ENCODE measurements at places on chromosomes 3 and 15.

- DNase-seq = no peak
Observed at GRCh38 chr3:12005951-12006625, 1.9 kb downstream of the SYN2 start.

DNA sequence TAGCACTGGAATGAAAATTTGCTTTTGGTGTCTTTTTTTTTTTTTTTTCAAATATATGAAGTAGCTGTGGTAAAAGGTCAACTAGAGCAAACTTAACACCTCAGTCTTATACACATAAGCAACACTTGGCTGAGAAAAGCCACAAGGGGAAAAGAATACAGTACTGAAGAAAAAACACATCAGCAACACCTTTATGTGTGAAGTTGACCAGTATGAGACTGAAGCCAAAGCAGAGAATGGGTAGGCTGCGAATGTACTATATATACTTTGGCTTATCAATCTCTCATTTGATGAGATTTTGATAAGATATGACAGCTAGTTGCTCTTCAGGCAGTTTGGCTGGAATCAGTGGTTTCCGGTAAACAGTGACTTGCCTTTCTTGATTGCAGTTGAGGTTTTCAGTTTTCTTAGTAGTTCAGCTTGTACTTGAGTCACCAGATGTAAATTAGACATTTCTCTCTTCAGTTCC lies 22.0 kb upstream of the ZCWPW2 start:
- DNase-seq = no peak

- DNase-seq = no peak
Observed at GRCh38 chr15:80509800-80510199, 105.6 kb downstream of the ARNT2 start.

DNA sequence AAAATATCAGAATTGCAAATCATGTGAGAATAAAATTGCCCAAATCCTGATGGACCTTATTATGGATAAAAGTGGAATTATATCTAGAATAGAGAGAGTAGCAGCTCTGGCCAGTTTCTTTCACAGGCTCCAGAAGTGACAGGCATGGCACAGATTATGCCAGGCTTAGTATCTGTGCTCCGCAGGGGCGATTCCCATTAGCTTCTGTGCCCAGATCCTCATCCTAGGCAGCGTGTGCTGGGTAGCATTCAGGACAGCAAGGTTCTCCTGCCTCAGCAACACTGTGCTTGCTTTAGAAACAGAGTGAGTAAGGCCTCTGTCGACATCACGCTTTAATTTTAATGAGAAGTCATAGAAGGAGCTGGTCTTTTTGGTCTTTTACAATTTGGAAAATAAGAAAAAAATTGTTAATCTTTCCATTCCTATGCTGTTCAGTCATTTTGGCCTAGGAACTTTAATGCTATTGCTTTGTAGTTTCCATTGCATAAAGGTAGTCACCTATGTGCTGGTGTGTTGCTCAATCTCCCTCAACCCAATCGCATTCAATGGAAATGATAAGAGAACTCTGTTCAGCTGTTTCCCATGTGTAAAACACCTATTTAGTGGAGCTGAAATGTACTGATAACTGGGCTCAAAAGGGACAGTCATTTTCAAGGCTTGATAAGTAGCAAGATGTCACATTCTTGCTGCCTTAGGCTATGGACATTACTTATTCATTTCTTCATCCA lies 770.1 kb downstream of the AGBL1 start:
- DNase-seq = no peak

- DNase-seq = no peak
Observed at GRCh38 chr3:94990952-94991705, 928.3 kb downstream of the NSUN3 start.

- DNase-seq = no peak
Observed at GRCh38 chr3:79018671-79019136, 749.1 kb downstream of the ROBO1 start.

GRCh38 chr3:158103081-158103886 lies 2.9 kb downstream of the SHOX2 start:
- DNase-seq = no peak

- no peak for DNase-seq
Observed at GRCh38 chr3:35439663-35440062, 199.7 kb upstream of the ARPP21 start.

GRCh38 chr15:87213626-87214025 lies 1042.9 kb downstream of the NTRK3 start:
- DNase-seq = no peak

- no peak for DNase-seq
Observed at GRCh38 chr3:71721651-71722157, 3.5 kb downstream of the EIF4E3 start.

- DNase-seq = no peak
Observed at GRCh38 chr3:12396471-12396870, 87.8 kb upstream of the TSEN2 start.

DNA sequence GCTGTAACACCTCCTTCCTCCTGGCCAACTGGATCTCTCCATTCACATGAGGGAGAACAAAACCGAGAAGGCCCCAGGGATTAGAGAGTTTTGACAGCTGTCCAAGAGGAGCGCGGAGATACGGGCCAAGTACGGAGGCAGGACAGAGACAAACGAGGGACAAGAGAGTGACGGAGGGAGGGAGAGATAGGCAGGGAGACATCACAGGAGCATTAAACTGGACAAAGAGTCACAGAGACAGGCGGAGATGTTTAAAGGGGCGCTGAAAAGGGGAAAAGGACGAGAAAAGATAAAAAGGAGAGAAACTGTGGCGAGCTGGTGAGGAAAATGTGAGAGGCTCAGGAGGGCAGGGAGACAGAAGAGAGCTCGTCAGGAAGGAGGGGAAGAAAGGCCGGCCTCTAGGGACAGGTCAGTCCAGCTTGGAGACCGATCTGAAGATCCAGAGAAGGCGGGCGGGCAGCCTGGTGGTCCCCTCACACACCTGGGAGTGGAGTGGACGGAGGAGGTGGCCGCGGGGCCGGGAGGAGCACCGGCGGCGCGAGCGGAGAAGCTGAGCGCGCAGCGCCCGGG lies 40.5 kb upstream of the ROPN1 start:
- DNase-seq = no peak

- no peak for DNase-seq
Observed at GRCh38 chr3:14622368-14622767, 29.2 kb upstream of the CCDC174 start.

DNA sequence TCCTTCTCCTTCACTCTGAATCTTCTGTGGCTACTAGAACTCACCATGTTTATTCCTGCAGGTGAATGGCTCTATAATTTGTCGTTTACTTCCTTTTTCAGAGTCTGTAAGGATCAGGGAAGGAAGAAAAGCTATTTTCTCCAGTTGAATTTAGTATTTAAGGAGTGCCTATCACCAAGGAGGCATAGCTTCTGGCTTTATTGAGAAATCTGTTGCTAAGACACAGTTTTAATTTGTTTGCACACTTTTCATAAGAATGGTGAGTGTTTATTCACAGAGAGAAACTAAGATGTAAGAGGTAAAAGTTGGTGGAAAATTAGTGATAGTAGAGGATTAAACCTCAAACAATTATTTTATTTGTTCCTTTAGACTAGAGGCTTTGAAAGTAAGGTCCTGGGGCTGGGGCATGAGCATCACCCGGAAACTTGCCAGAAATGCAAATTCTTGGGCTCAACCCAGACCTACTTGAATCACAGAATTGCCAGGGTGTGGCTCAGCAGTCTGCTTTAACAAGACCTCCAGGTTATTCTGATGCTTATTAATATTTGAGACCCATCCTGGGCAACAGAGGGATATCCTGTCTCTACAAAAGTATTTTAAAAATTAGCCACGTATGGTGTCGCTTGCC lies 461.3 kb downstream of the AGBL1 start:
- DNase-seq = no peak

DNA sequence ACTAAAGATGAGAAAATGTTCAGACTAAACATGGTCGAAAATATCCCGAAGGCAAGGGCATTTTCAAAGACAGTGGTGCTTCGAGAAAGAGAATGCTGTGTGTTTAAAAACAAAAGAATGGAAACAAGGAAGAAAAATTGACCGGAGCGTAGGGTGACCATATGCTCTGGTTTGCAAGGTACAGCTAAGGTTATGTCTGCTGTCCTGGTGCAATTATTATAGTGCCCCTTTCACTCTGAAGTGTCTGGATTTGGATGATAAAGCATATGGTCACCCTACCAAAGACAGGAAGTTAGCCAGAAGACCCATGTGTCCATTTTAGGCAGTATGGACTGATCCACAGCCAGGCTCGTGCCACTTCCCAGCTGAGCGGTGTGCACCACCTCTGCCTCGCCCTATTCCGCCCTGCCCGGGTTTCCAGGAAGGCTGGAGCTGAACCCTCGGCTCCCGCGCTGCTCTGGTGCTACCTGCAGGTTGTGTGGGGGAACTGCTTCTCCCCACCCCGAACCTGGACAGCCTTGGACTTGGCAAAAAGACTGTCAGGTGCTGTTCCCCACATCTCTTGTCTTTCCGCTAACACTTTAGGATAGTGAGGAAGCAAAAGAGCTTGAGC lies 25.2 kb downstream of the GOLGA6D start:
- no peak for DNase-seq

DNA sequence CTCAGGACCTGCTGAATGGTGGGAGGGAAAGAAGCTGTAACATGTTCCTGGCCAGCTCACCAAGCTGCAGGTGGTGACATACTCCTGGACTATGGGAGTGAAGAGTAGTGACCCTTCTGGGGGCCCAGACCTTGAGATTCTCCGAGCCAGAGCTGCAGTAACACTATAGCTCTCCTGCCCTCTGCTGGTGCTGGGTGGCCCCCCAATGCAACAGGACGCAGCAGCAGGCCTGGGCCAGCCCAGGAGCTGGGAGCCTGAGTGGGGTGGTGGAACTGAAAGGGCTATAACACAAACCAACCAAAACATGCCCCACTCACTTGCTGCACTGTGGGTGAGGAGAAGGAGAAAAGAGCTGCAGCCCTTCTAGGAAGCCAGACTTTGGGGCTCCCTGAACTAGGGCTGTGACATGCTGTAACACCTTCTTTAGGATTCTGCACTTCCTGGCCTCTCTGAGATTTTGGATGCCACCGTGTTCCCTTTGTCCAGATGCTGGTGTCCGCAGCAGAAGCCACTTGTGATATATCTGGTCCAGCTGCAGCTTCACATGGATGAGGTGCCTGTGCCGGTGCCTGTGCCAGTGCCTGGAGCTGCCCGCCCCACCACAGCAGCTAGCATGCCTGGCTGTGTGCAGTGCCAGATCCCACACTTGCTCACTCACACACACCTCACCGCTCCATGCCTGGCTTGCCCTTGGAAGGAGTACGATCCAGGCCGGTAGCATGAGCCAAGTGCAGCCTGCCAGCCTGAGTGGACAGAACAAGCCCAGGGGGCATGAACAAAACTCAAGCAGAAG lies 636.8 kb upstream of the KCNMB2 start:
- DNase-seq = no peak

GRCh38 chr3:45207446-45207845 lies 18.6 kb downstream of the TMEM158 start:
- no peak for DNase-seq

GRCh38 chr3:46659285-46659684 lies 34.2 kb downstream of the ALS2CL start:
- DNase-seq = no peak

- no peak for DNase-seq
Observed at GRCh38 chr3:99568663-99569335, 69.6 kb upstream of the COL8A1 start.

- no peak for DNase-seq
Observed at GRCh38 chr15:59948924-59949613, 55.0 kb upstream of the FOXB1 start.

- no peak for DNase-seq
Observed at GRCh38 chr15:91320101-91320500, 220.0 kb downstream of the SV2B start.

DNA sequence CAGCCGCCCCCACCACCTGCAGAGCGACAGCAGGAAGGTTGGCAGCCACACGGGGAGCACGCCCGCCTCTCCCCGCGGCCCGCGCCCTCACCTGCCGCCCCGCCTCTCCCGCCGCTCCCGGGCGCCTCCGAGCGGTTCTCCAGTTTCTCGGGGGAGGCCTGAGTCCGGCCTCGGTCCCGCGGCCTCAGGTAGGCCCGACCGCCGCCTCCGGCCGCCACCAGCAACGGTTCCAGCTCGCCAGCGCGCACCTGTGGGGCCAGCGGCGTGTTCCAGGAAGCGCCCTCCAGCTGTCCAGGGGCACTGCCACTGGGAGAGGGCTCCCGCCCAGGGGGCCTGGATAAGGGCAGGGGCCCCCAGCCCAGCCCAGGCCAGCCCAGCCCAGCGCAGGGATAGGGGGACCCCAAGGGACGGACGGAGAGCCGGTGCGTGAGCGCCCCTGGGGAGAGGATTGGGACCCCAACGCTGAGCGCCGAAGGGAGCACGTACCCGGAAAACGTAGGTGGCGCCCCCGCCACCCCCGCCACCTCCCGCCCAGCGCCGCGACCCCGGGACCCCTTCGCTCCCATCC lies 2.2 kb downstream of the LTK start:
- DNase-seq = no peak

DNA sequence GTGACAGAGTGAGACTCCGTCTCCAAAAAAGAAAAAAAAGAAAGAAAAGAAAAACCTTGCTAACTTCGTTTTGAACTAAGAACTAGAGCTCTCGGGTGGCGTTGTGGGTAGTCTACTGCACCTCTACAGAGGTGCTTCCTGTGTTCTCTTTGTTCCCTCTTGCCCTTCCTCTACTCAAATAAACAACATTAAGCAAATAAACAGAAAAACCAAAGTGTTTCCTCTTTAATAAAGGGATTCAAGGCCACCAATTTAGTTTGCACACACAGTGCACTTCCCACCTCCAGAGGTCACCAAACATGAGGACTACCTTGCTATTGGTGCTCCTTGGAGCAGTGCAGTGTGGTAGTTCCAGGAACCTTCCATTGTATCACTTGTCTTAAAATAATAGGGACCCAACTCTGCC lies 354.2 kb upstream of the TBL1XR1 start:
- DNase-seq = no peak

DNA sequence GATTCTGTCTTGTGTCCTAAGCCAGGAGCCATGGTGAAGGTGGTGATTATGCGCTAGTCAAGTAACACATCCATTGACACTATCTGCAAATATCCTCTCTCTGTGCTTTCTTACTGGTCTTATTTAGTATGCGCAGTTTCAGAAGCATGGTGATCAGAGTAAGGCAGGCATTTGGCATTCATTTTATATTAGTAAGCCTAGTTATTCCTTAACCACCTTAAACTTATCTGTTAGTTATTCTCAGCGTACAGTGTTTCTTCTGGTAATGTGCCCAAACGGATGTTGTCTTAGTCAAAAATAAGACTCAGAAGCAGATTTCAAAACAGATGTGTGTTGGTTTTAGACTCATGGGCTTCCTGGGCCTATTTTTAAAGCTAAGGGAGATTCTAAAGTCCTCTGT lies 329.2 kb downstream of the GRM7 start:
- no peak for DNase-seq
